Activated CD4-positive, alpha-beta memory T cell treated with anti-CD3 and anti-CD28 coated beads for 36 hours (primary cell): ENCODE measurements at places on chromosomes 1 and 21.

- H3K36me3 ChIP-seq: no peaks in the 10 kb centered on the region
- H3K4me3 ChIP-seq: no peak overlapping the region
- H3K27me3 ChIP-seq: no peaks in the 10 kb centered on the region
Observed at GRCh38 chr21:23021481-23021880, 2023.3 kb downstream of the NCAM2 start.

- H3K4me3 ChIP-seq: no peak overlapping the region
- H3K4me1 ChIP-seq: peaks cover 6% of the 10 kb centered on the region
- no peak for DNase-seq
- H3K27ac ChIP-seq: no peak overlapping the region
- H3K27me3 ChIP-seq: no peaks in the 10 kb centered on the region
Observed at GRCh38 chr1:224199679-224200078, 16.6 kb downstream of the DEGS1 start.

GRCh38 chr1:18511874-18512150 lies 31.1 kb downstream of the KLHDC7A start:
- peaks cover 3% of the 10 kb centered on the region for H3K36me3 ChIP-seq
- H3K27me3 ChIP-seq: peaks cover 9% of the 10 kb centered on the region
- DNase-seq: no peak
- no peak overlapping the region for H3K27ac ChIP-seq
- no peak overlapping the region for H3K4me3 ChIP-seq
- H3K4me1 ChIP-seq: no peaks in the 10 kb centered on the region

DNA sequence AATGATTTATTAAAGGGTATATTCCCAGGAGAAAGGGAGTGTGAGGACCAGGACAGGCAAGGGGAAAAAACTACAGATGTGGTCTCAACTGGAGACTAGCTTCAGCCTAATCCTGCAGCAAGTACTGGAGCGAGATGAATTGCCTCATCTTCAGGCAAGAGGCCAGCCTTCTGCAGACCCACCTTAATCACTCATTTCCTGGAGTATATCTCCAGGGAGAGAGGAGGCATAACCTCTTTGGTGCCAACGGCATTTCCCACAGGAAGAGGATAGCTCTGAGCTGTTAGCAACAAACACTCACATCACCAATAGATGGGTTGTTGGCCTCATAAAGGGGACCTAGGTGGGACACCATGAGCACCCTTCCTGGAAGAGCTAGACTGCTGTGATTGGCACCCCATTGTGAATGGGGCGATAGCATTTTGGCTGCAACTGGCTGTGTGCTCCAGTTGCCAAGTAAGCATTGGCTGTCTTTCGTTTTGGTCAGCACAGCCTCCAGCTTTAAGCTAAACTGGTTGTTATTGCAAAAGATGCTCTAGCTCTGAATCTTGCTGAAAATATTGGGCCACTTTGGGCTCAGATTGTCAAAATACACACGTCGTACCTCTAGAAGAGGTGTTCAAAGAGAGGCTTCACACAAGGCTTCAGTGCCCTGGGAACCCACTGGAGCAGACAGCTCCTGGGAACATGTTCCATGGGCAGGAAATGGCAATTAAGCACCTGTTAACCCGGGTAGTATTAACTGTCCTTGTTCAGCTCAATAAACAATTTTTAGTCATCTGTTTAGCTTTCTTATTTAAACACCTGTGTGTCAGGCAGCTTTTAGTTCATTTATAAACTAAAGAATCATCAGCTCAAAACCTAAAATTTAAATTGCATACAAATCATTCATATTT lies 314.8 kb upstream of the C1orf87 start:
- H3K36me3 ChIP-seq: no peaks in the 10 kb centered on the region
- no peak for DNase-seq

DNA sequence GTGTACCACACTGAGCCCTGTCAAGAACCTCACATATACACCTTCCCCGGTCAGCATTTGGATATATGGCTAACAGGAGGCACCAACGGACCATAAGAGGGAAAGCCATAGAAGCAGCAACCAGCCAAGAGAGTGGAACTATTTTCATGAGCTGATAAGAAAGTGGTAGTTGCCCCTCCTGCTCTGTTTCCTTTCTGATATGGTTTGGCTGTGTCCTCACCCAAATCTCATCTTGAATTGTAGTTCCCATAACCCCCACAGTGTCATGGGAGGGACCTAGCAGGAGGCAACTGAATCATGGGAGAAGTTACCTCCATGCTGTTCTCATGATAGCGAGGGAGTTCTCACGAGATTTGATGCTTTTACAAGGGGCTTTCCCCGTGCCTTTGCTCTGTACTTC lies 366.1 kb upstream of the DAB1 start:
- H3K27ac ChIP-seq: no peak overlapping the region
- no peaks in the 10 kb centered on the region for H3K4me1 ChIP-seq
- no peak overlapping the region for H3K4me3 ChIP-seq
- no peaks in the 10 kb centered on the region for H3K36me3 ChIP-seq

DNA sequence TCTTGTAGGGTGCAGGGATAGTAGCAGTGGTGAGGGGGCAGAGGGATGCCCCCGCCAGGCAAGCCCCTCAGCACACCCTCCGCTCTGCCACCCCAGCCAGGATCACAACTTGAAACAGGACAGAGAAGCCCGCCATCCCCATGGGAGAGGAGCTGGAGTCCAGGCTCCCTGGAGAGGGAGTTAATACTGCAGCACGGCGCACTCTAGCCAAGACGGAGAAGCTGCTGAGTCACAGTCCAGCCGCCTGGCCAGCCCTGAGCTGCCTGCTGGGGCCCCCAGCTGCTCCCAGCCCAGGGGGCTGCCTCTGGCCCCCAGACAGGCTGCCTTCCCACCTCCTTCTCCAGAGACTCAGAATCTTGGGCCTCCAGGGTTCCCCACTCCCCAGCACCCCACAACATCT lies 87.2 kb downstream of the SYT2 start:
- no peak for DNase-seq
- no peak overlapping the region for H3K4me3 ChIP-seq
- H3K27me3 ChIP-seq: peaks cover 1% of the 10 kb centered on the region
- no peaks in the 10 kb centered on the region for H3K36me3 ChIP-seq
- H3K4me1 ChIP-seq: peaks cover 11% of the 10 kb centered on the region
- no peak overlapping the region for H3K27ac ChIP-seq

DNA sequence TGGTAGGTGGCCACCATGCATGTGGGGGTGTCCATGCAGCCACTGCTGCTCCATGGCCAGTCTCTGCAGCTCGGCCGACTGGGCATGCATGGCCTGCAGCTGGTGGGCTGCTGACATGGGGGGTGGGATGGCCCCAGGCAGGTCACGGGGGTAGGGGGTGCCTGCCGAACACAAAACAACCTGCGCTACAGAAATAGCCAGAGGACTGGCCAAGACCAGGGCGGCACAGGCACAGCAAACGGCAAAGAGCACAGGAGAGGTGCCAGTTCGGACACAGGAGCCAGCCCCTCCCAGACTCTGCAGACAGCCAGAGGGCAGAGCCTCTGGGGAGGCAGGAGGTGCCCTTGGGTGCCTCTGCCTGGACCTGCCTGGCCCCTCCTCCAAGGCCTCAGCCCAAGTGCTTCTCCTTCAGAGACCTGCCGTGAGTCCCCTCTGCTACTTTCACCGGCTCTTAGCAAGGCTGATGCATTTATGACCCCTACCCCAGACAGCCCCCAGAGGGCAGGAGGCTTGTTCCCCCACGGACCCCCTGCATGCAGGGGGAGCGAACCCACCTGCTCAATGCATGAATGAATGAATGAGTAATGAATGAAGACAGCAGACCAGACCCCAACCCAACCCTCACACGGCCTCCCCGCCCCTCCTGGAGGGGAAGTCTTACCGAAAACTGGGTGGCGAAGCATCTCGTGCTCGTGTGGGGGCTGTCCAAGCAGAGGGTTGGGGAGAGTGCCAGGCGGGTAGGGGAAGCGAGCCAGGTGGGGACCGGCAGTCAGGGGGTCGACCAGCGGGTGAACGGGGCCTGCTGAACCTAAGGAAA lies 37.7 kb downstream of the SLC45A1 start:
- H3K27ac ChIP-seq: no peak overlapping the region
- H3K4me3 ChIP-seq: no peak overlapping the region
- H3K36me3 ChIP-seq: peaks cover 17% of the 10 kb centered on the region
- DNase-seq: no peak
- no peaks in the 10 kb centered on the region for H3K27me3 ChIP-seq

- peaks cover 12% of the 10 kb centered on the region for H3K27me3 ChIP-seq
- DNase-seq: no peak
- H3K4me3 ChIP-seq: no peak overlapping the region
- no peak overlapping the region for H3K27ac ChIP-seq
Observed at GRCh38 chr1:55612988-55613387, 397.8 kb upstream of the USP24 start.

DNA sequence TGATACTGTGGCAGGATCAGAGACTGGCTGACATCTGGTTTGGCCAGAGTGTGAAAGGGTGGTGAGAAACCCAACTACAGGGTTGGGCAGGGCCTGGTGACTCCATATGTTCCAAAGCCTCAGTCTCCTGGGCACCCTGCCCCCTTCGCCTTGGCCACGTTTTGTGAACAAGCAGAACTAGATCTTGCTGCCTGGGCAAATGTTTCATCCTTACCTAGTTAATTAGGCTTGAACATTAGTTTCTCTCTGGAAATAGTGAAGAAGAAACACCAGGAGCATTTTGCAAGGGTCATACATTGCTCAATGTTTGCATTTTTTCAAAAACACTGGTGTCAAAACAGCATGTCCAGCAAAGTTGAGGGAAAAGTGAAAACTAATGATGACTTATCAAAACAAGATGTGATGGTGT lies 60.5 kb downstream of the MAP3K7CL start:
- H3K4me3 ChIP-seq: no peak overlapping the region
- no peak overlapping the region for H3K27ac ChIP-seq
- peaks cover 3% of the 10 kb centered on the region for H3K27me3 ChIP-seq
- DNase-seq: peak; percentile 20
- no peaks in the 10 kb centered on the region for H3K36me3 ChIP-seq
- H3K4me1 ChIP-seq: peaks cover 16% of the 10 kb centered on the region

- H3K27ac ChIP-seq: no peak overlapping the region
- H3K4me3 ChIP-seq: no peak overlapping the region
- no peaks in the 10 kb centered on the region for H3K4me1 ChIP-seq
- no peak for DNase-seq
- H3K36me3 ChIP-seq: no peaks in the 10 kb centered on the region
- peaks cover 22% of the 10 kb centered on the region for H3K27me3 ChIP-seq
Observed at GRCh38 chr1:152537496-152537895, 23.2 kb downstream of the CRCT1 start.

GRCh38 chr1:15963968-15964648 lies 11.8 kb downstream of the ZBTB17 start:
- peak overlapping the region; percentile 100 for H3K27ac ChIP-seq
- H3K4me1 ChIP-seq: peaks cover 89% of the 10 kb centered on the region
- no peak for DNase-seq
- peaks cover 15% of the 10 kb centered on the region for H3K36me3 ChIP-seq
- peak overlapping the region; percentile 34 for H3K4me3 ChIP-seq

GRCh38 chr21:35428489-35428888 lies 379.4 kb upstream of the RUNX1 start:
- H3K27ac ChIP-seq: peak overlapping the region; percentile 56
- peaks cover 21% of the 10 kb centered on the region for H3K27me3 ChIP-seq
- peak overlapping the region; percentile 46 for H3K4me3 ChIP-seq
- peaks cover 34% of the 10 kb centered on the region for H3K4me1 ChIP-seq

DNA sequence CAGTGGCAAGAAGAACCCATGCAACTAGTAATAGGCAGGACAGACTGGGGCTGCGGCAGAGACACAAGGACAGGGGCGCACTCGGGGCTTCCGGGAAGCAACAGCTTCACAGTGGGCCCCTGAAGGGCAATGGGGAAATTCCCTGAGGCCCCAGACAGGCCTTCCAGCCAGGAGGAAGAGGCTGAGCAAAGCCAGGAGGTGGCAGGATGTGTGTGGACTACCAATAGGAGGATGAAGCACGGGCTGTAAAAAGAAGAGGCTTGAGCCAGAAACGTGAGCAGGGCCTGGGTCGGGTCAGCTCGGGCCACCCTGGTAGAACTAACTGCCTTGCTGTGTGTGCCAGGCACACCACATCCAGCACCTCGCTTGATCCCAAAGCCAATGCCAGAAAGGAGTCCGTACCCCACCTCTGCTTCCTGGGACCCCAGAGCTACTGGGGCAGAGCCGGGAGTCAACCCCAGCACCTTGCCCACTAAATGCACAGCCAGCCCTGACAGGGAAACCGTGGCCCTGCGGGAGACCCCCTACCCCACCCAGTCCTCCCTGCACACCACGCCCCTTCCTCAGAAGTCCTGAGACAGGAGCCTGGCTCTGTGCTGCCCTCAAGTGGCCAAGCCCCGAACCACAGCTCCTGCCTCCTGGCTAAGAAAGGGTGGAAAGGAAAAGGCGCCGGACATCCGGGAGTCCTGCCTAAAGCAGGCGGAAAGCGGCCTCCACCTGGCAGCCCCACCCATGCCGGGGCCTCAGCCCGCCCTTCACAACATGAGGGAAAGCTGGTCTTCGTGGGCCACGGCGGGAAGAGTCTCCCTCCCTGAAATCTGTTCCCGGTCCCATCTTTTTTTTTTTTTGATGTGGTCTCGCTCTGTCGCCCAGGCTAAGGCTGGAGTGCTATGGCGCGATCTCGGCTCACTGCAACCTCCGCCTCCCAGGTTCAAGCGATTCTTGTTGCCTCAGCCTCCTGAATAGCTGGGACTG lies 33.7 kb downstream of the TTC39A start:
- peak; percentile 87 for DNase-seq
- no peaks in the 10 kb centered on the region for H3K27me3 ChIP-seq
- H3K4me3 ChIP-seq: peak overlapping the region; percentile 48
- H3K36me3 ChIP-seq: no peaks in the 10 kb centered on the region
- no peak overlapping the region for H3K27ac ChIP-seq

- H3K4me3 ChIP-seq: no peak overlapping the region
- no peaks in the 10 kb centered on the region for H3K4me1 ChIP-seq
- DNase-seq: no peak
- H3K36me3 ChIP-seq: no peaks in the 10 kb centered on the region
Observed at GRCh38 chr1:165117482-165117881, 239.0 kb downstream of the LMX1A start.
